ENCODE measurements at places on chromosomes 16 and 17.

GRCh38 chr17:40564195-40564882 lies 933 bp downstream of the CCR7 start:
- no peak for DNase-seq

DNA sequence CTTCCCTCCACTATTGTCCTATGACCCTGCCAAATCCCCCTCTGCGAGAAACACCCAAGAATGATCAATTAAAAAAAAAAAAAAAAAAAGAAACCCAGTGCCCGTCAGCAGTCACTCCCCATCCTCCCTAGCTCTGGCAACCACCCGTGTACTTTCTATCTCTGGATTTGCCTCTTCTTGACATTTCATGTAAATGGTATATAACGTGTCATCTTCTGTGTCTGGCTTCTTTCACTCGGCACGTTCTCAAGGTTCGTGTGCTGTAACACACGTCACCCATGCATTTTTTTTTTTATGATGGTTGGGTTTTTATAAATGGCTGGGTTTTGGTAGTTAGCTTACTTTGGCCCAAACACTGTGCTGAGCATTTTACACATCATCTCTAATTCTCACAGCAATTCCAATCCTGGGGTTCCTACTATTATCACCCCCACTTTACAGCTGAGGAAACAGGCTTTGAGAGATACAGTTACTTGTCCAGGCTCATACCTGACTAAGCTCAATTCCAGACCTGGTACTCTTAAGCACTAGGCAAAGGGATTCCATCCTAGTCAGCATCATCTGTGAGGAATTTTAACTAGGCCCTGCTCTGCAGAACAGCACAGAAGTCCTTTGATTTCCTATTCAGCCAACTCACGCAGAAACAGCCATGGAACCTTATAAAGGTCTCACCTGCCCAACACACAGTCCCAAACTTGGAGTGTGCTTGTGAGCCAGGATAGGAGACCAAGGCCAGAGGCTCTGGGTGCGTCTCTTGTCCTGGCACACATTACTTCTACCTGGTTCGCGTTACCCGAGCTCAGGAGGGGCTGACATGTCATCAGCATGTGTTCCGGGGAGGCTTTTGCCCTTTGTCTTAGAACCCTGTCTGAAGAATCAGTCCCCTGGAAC lies 11.7 kb downstream of the NDUFAB1 start:
- no peak for DNase-seq

- no peak for DNase-seq
Measured at GRCh38 chr17:31174215-31174614, 79.4 kb downstream of the NF1 start.

DNA sequence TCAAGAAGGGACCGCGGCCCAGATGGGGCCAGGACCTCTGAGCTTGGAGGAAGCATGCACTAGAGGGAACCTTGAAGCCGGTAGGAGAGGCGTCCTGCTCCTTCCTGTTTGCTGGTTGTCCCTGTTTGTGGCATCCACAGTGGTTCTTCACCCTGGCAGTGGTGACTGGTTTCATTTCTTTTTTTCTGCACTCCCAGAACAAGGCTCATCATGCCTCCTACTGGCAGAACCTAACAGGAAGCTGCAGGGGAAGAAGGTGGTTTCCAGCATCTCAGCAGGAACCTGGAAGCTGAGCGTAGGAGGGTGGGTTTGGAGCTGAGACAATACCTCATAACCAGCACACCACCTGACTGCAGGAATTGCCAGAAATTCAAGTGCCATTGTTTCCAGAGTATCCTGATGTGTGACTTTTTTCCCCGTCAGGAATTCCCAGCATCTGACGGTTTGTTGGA lies 5.8 kb downstream of the TMEM231 start:
- peak; percentile 75 for DNase-seq

- DNase-seq, result no peak
Measured at GRCh38 chr16:6096931-6097670, 999.5 kb upstream of the EEF2KMT start.

DNA sequence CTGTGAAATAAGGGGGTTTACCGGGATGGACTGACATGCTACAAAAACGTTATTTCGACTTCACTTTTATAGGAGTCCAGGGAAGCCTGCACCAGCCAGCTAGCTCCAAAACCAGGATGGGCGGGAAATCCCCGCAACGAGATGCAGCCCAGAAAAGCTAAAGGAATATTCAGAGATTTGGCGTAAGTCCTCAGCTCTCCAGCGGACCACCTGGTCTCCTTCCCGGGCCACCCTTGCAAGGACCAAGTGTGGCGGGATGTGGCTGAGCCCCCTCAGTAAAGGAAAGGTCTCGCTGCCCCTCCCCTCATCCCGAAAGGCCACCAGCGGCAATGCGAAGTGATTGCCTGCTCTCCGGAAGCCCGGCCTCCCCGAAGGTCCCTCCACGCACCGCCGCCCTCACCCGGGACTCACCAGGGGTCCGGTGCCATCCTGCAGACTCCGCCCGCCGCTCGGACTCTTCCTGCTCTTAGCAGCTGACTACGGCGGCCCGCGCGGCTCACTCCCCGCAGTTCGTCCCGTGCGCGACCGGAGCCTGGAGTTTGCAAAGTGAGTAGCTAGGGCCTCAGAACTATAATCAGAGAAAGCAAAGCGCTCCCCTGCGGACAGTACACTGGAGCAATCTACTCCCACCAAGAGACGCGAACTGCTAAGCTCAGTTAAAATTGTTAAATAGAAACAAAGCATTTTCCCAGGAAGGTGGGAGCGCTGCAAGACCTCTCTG lies at the start of gene STX8:
TSS of gene STX8 (minus strand) at position 440 of the 721 bp plus-strand sequence. CDS start at position 428, 12 bp downstream.
- DNase-seq, result peak; percentile 91

GRCh38 chr17:7677388-7678067 lies 9.8 kb downstream of the TP53 start:
- DNase-seq, result no peak

- DNase-seq, result no peak
Measured at GRCh38 chr16:88337021-88337420, 45.7 kb upstream of the ZNF469 start.

DNA sequence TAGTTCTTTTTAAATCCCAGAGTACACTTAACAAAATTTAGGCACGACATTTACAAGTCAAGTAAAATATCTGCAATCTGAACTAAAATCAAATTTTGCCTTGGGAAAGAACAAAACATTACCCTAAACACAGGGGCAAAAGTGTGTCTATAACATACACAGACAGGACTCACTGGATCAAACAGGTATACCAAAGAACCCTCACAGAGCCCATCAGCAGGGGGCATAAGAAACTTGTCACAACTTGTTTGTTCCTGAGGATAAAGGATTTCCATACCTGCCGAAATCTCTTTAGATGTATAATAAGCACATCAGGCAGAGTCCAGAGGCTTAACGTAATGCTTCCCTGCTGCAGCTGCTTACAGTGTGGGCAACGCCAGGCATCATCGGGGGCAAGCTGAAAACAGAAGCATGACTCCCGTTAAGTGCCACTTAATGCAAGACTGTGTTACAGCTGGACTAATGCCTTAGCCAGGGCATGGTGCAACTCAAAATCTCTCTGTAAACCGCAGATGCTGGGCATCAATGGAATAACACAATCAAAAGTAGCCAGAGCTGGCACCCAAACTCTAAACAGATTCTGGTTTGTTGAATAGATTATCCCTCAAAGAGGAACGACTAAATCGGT lies 67.0 kb downstream of the USP31 start:
- no peak for DNase-seq

DNA sequence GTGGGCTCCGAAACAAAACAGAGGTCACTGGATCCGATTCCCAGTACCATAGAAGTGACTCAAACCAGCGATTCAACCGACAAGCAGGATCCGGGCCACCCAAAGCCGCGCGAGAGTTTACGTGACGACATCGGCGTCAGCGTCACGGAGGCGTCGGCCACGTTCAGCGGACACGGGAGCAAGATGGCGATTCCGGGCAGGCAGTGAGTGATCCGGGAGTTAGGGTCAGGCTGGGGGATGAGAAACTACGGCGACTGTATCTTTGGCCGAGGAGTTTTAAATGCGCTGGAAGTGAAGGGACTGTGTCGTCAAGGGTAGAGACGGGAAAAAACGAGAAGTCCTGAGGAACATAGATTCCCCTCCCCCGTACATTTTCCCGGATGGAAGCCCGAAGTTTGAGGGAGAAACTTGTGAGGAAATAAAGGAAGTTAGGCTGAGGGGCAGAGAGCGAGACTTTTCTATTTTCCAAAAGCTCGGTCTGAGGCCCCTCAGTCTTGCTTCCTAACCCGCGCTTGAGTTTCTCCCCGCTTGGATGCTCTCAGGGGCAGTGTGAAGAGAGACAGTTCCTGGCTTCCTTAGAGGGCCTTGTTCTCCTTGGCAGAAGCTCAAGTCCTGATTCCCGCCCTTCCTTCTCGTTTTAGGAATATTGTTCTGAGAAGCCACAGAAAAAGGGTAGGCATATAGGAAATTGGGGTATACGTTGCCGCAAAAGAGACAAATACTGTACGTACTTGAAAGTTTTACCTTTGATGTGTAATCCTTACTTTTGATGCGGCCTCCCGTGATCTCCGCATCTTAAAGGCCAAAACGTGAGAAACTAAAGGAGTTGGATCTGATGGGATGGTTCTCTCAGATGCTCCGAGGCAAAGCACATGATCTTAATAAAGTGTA lies at the start of gene NSRP1:
TSS of gene NSRP1 (plus strand) at position 156 of the 891 bp plus-strand sequence. CDS start at position 184, 28 bp downstream.
- DNase-seq, result peak; percentile 94

GRCh38 chr16:25912321-25912720 lies 220.6 kb downstream of the HS3ST4 start:
- DNase-seq, result no peak

GRCh38 chr17:1800240-1800639 lies 29.5 kb downstream of the SMYD4 start:
- no peak for DNase-seq

DNA sequence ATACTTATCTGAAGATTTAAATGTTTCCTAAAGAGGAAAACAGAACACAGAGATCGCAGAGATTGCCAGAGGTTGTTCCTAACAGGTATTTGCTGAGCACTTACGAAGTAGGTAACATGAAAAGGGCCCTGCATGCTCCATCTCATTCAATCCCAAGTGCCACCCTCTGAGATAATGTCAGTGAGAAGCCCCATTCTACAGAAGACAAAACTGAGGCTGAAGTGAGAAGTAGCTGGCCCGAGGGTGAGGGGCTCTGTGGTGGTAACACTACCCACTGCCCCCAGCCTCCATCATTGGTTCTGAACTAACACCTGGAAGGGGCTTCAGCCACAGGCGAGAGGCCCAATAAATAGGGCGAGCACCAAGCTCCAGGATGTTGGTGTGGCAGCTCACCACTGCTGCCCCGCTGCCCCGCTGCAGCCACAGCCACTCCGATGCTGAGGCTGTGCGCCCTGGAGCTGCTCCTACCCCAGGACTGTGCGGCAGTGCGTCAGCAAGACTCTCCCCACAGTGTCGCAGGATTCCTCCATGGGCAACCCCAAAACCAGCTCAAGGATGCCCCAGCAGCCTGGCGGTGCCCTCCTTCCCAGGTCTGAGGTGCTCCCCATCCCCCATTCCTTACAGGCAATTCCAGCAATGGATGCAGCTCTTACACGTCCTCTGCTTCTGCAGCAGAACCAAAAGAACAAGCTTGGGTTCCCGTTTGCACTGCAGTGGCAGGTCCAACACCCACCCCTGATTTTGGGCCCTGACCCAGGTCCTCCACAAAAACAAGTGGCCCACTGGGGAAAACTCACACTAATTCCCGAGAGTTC lies 10.3 kb downstream of the FLCN start:
- DNase-seq, result no peak

GRCh38 chr16:83238949-83239691 lies 568.7 kb upstream of the HSBP1 start:
- no peak for DNase-seq

DNA sequence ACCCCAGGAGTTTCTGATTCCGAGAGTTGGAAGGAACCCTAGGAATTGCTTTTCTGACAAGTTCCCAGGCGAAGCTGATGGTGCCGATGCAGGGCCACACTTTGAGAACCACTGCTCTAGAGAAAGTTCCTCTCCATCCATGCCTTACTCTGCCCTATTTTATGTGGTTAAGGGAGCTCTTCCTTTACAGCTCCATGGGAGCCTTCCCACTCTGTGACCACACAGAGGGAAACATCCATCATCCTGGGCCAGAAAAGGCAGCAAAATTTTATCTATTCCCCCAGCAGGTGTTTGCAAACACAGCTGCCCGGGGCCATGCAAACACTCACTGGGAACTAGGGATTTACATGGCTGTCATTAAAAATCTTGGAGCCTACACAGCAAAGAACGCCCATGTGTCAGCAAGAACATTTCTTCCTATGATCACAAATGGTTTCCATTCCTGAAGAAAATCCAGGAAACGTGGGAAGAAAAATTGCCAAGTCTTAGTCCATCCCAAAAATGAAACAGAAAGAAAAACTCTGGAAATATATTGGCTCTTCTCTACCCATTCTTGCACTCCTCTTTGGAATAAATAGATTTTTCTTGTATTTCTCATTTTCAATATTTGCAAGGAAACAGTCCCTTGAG lies 252.7 kb downstream of the PMP22 start:
- DNase-seq, result no peak

- DNase-seq, result no peak
Measured at GRCh38 chr16:59045501-59045900, 311.4 kb upstream of the GOT2 start.

DNA sequence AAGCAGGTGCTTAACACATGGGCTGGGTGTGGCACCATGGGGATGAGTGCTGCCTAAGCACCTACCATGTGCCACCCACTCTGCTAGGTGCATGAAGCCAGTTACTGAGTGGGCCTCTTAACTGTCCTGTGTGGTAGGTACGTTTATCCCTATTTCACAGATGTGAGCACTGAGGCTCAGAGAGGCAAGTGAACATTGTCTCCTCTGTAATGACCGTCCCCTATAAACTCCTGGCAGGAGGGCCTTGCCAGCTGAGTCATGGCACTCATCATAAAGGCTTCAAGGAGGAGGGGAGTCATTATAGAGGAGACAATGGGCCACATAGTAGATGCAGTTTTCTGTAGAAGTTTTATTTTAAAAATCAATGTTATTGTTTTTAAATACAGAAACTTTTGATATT lies 79.1 kb downstream of the RAB11FIP4 start:
- no peak for DNase-seq

DNA sequence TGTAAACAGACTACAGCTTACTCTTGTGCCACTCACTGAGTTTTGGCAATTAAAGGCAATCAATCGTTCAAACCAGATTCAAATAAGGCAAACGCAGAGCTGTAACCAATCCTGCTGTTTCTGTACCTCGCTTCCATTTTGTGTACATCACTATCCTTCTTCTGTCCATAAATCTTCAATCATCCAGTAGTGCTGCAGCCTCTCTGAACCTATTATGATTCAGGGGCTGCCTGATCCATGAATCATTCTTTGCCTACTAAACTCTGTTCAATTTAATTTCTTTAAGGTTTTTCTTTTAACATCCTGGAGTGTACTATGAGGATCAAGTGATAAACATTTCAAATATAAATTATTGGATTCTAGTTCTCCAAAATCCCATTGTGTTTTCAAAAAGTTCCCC lies 93.9 kb downstream of the CEP112 start:
- DNase-seq, result no peak

DNA sequence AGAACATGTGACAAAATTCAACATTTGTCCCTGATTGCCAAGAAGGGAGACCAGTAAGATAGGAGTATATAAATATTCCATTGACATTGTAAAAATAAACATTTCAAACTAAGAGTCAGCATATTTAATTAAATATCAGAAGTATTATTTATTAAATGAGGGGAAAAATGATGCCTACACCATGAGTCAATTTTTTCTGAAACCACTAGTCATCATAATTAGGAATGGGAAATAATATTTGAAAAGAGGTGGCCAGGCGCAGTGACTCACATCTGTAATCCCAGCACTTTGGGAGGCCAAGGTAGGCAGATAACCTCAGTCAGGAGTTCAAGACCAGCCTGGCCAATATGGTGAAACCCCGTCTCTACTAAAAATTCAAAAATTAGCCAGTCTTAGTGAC lies 2.1 kb downstream of the CMTM1 start:
- no peak for DNase-seq
